Activated CD8-positive, alpha-beta memory T cell treated with anti-CD3 and anti-CD28 coated beads, Interleukin-2, amount 50 U/mL, for 48 hours (primary cell): ENCODE measurements at places on chromosomes 7 and 10.

DNA sequence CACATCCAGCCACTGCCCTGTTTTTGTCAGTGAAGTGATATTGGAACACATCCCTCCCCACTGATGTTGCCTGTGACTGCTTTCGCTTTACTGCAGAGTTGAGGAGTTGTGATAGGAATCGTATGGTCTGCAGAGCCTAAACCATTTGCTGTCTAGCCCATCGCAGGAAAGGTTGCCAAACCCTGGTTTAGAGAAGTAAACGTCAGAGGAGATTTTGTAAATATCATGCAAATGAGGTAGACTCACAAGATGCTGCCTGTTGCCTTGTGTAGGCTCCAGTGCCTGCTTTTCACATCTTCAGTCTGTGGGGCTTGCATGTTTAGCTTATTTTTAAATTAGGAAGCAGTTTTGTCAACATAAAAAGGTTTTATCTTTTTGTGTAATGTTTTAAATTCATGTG is 107.1 kb downstream of the TRRAP start:
- DNase-seq: no peak

DNA sequence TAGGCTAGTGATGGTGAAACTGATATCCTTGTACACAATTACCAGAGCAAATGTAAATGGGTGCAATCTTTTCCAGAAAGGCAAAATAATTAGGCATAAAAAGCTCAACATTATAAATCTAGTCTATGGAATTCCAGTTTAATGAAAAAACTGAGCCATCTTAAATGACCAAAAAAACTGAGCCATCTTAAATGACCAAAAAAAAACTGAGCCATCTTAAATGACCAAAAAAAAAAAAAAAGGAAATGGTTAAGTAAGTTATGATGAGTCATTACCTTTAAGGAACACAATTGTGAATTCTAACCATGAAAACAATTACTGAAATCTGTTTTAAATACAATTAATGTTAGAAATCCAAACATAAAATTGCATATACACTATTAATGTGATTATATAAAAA is 25.3 kb downstream of the USP6NL start:
- no peak for DNase-seq

DNA sequence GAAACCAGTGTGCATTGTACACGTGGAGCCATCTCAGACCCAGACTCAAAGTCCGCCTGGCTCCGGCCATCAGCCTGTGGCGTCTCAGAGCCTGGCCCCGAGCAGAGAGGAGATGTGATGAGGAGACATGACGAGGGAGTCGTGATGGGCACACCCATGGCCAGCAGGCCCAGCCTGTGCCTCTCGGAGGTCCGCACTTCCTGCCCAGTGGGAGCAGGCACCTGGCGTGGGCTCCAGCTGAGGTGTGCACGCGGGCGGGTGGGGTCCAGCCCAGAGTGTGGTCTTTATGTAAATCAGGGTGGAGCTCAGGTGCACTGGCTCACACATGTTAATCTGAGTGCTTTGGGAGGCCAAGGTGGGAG is 26.0 kb upstream of the GPR146 start:
- DNase-seq: no peak

DNA sequence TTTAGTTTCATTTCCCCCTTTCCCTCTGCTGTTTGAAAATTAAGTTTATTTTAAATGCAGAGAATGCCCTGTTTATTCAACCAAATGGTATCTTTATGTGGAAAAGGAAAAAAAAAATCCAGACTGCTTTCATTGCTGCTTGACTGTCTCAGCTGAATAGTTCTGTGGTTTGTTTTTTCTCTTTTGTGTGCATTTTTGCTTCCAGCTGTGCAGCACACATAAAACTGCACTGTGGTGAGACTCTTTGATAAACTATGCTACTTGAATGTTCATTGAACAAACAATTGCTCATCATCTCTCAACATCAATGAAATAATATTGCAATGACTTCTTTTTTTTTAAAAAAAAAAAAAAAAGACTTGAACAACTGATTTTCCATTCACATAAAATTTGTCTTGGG is 78.6 kb upstream of the GLI3 start:
- no peak for DNase-seq

DNA sequence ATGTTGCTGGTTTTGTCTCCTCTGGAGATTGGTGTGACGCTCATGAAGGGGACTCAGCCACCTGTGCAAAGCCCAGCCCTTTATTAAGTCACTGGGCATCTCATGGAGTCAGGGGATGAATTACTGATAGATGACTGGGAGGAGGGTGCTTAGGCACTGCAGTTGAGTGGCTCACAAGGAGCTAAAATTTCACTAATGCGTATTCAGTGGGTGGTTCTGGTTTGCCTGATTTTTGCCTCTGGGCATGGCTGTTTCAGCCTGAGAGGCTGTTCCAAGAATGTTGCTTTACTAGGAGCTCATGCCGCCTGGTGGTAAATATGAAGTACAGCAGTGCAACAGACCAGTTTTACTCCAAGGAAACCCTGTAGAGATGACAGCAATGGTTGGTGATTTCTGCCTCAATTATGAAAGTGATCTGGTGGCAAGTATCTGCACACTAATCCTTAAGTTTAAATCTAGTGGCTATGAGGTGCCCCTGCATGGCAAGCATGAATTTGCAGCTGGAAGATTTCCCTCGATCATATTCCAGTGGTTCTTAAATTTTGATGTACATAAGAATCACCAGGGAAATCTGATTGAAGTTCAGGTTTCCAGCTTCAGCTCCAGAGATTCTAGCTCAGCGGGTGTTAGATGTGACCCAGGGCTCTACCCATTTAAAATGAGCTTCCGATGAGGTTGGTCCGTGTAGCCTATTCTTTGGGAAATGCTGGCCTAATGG is 19.9 kb downstream of the ACTA2 start:
- no peak for DNase-seq

DNA sequence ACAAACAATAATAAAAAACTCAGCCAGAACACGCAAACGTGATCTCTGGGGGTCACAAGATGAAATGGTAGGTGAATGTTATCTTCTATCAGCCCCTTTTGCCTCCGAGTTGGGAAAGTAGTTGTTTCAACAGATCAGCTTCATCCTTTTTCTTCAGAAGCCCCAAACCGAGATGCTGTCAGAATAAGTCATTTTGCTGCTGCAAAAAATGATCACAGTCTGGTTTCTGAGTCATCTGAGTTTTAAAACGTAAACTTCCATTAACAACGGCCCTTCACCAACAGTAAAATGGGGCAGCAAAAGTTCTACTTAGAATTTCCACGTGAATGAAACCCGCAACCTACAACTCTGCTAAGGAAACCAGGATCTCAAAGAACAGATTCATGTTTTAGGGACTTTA is 44.9 kb downstream of the JCAD start:
- no peak for DNase-seq

- DNase-seq: no peak
These were observed 393.5 kb downstream of the GFRA1 start for GRCh38 chr10:115879372-115880089.

GRCh38 chr7:33854801-33855350 is 50.5 kb upstream of the BMPER start:
- DNase-seq: no peak

DNA sequence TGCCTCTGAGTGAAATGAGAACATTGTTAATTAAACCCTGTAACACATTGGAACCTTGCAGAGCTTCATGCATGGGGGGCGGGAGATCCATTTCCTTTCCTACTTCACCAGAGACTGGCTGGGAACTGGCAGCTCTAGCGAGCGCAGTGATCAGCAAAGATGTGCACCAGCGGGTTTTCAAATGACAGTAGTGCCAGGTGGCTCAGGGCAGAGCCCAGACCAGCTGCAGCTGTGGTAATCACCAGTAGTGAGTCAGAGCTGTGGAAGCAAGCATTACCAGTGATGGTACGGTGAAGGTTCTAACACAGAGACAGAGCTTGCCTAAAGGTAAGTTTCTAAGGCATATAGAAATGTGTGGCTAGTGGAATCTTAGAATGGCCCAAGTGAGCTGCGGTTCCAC is 1009.7 kb upstream of the CELF2 start:
- no peak for DNase-seq

GRCh38 chr10:92688573-92688926 is 1.2 kb upstream of the HHEX start:
- no peak for DNase-seq

GRCh38 chr10:4512671-4513240 is 313.3 kb upstream of the AKR1E2 start:
- no peak for DNase-seq

DNA sequence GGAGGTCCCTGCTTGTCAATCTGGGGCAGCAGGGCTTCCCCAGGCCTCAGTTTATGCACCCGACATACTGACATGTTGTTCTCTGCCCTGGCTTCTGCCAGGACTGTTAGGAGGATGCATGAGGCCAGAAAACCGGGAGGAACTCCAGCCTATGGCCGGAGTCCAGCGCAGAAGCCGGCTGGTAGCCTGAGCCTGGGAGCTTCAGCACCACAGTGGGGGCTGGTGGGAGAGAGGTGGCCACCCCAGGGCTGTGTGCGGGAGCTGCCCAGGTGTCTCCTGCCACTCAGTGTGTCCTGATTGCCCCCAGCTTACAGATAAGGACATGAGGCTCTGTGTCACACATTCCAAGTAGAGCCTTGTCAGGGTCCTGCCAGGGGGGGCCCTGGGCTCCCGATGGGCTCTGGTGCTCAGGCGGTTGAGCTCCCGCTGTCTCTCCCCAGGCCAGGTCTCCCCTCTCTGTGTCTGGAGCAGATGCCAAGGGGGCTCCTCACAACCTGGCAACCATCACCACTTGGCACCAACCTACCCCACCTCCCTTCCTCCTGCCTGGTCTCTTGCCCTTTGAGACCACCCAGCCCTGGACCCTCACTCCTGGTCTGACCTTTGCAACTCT is 32.3 kb downstream of the PPIF start:
- DNase-seq: peak; percentile 36

DNA sequence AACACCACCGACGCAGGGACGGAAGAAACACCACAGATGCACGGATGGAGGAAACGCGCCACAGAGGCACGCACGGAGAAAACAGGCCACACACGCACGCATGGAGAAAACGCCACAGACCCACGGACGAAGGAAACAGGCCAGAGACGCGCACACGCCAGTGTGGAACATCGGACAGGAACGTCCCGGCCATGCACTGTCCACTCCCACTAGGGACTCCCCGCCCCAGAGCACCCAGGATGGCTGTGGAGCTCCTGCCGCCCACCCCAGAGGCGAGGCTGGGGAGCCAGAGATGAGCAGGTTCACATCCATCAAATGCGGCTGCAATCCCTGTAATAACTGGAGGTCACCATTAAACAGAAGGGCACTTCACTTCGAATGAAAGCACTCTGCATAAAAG is 17.3 kb downstream of the DIP2C start:
- no peak for DNase-seq

DNA sequence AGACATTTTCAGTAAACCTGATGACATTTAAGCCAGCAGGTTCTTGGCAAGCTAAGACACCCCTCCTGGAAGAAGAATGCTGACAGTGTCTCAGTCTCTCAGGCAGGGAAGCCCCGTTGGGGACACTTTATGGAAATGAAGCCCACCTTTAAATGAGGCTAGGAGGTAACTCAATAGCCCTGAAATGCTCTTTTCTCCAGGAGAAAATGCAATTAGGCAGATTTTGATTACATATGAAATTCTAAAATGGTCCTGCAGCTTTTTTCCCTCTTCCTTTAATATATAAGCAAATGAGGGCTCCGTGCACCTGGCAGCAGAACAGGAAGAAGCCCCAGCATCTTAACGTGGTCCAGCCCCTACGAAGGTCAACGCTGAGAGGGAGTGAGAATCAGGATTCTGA is 65.8 kb upstream of the CHST15 start:
- DNase-seq: no peak

DNA sequence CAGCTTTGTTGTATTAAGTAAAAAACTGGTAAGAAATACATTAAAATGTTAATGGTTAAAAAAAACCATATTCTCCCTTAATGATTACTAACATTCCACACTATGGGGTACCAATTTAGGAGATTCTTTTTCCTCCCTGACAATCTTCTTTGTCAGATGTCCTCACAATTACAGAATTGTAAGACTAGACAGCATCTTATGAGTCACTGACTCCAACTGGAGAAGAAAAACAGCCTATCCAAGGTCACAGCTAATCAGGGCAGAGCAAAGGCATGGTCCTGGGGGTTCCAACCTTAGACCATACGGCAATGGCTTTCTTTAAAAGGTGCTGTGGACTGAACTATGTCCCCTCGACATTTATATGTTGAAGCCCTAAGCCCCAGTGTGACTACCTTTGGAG is 127.6 kb downstream of the DLG5 start:
- DNase-seq: no peak

DNA sequence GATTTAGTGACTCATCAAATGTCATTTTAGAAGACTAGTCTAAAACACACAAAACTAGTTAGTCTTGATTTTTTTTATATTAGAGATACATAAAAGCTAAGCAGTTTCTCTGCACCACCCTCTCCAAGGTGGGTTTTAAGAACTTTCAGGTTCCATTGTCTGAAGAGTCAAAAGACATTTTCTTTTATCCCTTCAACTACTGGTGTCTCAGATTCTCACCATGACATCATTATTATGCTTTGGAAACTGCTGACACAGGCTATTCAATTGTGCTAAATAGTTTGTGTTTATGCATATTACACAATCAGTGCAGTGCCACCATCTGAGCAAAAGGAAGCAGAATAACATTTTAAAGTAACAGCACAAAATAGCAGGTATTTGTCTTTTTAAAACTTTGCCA is 52.2 kb downstream of the IGF2BP3 start:
- DNase-seq: no peak

DNA sequence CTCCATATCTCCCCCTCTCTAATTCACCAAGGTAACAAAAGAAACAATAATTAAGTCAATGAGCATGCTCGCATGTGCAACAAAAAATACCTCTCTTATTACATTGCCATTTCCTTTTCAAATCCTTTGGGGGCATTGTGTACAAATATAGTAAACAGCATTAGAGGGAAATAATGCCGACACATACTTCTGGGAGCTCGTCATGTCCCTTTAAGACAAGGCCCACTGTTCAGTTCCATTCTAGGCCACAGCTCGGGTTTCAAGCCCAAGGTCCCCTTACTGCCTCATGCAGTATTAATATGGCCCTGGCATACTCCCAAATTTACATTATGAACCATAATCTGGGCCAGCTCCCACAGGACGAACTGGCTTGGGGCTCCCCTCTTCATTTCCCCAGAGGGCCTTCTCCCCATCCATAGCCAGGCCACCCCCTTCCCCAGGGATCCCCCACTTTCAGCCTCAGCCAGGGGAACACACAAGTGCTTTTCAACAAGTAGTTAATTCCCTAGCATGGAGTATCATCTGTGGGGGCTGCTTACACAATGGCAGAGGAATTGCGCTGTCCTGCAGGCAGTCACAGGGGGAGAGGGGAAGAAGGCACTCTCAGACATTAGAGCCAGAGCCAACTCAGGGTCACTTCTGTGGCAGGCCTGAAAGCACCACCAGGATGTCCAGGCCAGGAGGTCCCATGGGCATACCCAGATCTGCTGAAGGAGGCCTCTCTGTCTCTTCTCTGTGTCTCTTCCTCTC is 110.6 kb downstream of the KCNMA1 start:
- DNase-seq: no peak

DNA sequence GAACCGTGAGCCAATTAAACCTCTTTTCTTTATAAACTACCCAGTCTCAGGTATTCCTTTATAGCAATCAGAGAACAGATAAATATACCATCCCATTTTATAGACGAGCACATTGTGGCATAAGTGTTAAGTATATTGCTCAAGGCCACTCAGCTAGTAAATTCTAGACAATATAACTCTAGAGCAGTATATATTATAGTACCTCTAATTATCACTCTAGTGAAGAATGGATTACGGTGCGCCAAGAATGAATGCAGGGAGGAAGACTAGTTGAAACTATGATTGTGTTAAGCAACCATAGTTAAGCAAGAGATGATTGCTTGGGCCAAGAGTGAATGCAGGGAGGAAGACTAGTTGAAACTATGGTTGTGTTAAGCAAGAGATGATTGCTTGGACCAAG is 60.9 kb downstream of the BRAF start:
- no peak for DNase-seq

- DNase-seq: no peak
These were observed 53.0 kb downstream of the COL13A1 start for GRCh38 chr10:69854511-69855345.
